Activated CD4-positive, alpha-beta T cell treated with anti-CD3 and anti-CD28 coated beads, Interleukin-2, amount 50 U/mL, for 24 hours (primary cell): ENCODE measurements at places on chromosomes 16 and 17.

DNA sequence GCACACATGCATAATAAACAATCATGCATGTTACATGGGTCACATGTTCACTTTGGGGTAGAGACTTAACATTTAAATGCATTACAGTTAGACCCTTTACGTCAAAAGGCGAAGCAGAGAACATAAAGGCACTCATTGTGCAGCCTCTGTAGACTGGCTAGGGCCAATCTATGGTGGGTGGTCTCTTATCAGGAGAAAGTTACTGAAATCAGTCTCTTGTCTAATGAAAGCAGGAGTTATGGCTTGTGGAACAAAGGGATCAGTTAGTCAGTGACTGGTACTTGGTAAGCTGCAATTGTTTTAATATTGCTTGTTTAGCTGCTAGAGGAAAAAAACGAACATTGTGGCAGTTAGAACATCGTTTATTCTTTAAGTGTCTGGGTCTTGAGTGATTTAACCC lies 1.4 kb upstream of the CNEP1R1 start:
- no peak for DNase-seq

DNA sequence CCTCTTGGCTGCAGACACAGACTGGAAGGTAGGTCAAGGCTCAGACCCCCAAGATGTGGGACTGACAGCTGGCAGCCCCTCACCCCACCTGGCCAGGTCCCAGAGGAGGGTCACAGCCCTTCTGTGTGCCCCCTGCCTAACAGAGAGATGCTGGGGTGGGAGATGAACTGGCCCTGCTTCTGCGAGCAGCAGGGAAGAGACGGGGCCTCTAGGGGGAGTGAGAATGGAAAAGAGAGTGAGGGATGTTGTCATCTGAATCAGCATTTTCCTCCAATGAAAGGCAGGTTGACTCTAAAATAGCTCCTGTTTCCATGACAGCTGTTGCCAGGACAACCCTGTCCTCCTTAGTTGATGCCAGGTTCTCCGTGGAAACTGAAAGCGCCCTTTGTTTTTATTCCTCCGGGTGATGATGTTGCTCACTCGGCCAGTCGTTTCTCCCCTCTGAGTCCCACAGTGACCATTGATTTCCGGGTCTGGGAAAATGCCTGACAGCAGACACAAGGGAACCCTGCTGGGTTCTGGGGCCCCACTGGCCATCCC lies 4.9 kb upstream of the NDRG4 start:
- peak; percentile 66 for DNase-seq

DNA sequence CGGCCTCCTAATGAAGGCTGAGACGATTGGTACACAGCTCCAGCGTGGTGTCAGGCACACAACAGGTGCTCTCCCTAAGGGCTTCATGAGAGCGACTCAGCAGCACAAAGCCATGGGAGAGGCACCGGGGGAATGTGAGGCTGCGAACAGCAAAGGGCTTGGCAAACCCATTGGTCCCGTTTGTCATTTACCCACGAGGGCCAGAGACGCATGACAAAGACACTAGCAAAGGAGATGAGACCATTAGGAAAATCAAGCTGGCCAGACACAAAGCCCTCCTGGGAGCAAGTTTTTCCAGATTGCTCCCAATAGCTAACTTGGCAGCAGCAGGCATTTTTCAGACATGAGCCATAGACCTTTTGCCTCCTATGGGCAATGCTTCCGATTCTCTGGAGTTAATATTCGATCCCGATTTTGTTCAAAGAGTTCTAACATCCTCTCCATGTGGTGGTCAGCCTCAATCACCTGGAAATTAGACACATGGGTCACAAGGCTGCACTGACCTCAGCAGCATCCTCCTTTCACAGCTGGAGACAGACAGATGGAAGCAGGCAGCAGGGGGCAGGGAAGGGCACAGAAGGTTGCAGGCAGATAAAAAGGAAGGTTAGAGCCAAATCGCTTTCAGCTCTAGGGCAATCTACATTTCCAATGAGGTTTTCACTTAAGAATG lies 38.2 kb downstream of the TK2 start:
- no peak for DNase-seq

DNA sequence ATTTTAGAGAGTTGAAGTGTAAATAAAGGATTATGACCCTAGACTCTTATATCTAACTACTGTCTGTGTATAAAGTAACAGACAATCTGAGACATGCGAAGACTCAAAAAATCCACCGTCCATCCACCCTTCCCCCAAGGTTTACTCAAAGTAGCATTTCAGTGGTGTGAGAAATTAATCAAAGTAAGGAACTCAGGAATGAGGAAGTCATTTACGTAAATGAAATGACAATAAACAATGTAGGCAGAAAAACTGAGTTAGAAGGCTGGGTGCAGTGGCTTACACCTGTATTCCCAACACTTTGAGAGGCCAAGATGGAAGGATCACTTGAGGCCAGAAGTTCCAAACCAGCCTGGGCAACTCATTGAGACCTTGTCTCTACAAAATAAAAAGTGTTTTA lies 19.8 kb upstream of the NTN1 start:
- no peak for DNase-seq

DNA sequence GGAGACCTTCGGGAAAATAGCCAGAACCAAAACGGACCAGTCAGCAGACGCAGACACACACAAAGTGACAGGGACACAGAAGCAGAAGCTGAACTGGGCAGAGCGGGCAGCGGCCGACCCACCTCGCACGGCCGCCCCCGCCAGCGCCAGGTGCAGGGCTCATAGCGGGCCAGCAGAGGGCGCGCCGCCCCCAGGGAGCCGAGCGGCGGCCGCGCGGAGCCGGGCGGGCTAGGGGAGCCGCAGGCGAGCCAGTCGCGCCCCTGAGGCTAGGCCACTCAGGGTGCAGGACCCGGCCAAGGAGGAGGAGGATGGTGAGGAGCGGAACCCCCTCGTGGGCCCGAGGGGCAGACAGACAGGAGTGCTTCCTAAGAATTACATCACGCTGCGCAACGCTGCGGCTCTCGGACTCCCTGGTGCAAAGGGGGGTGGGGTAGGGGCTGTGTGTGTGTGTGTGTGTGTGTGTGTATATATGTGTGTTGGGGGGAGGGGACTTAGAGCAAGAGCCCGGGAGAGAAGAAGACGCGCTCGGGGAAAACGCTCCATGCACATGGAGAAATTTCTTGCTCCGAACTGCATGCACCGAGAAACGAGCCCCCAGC lies 913 bp upstream of the NOG start:
- peak; percentile 41 for DNase-seq
